ENCODE measurements at places on chromosomes 11 and 22. TPM values are rescaled to one million over a fixed set of nuclear protein-coding genes. Genes with fewer than 3 reads are reported as not detected.

NAALAD2 gene
- total RNA-seq = 0.38 TPM

CSNK2A3 gene
- total RNA-seq = 0.86 TPM

SGSM1 gene
- total RNA-seq = 0.07 TPM

MUC2 gene
- not detected for total RNA-seq

ADORA2A gene
- 2.4 TPM for total RNA-seq

MRGPRF gene
- total RNA-seq = 0.15 TPM

MUC5AC gene
- 145 TPM for total RNA-seq

DBX1 gene
- not detected for total RNA-seq

SLC25A45 gene
- 2.9 TPM for total RNA-seq

TRIM51 gene
- not detected for total RNA-seq

- no peak for DNase-seq
Observed at GRCh38 chr11:76228875-76229149, 22.5 kb upstream of the WNT11 start.

- DNase-seq = no peak
Observed at GRCh38 chr22:46686221-46687047, 51.6 kb downstream of the CERK start.

GRCh38 chr11:122173587-122173986, 57.6 kb upstream of the BLID start:
- no peak for DNase-seq

GRCh38 chr11:60658409-60658808, 41.0 kb upstream of the MS4A8 start:
- DNase-seq = no peak

GRCh38 chr11:45051621-45052020, 94.8 kb upstream of the PRDM11 start:
- DNase-seq = no peak

DNA sequence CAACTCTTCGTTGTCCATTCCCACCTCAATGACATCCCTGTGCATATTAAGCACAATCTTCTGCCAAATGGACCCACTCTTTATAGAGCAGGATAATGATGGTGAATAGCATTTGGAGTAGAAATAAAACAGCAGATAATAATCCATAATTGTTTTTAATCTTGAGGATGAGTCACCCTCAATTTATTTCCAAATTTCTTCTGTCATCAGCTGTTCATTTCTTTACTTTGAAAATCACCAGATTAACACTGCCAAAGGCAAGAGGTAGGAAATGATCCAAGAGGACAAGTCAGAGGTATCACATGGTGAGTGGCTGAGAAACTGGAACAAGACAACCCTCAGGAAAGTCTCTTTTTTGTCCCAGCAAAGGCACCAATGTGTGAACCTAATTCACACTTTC, 7.3 kb upstream of the AMBRA1 start:
- DNase-seq = no peak

DNA sequence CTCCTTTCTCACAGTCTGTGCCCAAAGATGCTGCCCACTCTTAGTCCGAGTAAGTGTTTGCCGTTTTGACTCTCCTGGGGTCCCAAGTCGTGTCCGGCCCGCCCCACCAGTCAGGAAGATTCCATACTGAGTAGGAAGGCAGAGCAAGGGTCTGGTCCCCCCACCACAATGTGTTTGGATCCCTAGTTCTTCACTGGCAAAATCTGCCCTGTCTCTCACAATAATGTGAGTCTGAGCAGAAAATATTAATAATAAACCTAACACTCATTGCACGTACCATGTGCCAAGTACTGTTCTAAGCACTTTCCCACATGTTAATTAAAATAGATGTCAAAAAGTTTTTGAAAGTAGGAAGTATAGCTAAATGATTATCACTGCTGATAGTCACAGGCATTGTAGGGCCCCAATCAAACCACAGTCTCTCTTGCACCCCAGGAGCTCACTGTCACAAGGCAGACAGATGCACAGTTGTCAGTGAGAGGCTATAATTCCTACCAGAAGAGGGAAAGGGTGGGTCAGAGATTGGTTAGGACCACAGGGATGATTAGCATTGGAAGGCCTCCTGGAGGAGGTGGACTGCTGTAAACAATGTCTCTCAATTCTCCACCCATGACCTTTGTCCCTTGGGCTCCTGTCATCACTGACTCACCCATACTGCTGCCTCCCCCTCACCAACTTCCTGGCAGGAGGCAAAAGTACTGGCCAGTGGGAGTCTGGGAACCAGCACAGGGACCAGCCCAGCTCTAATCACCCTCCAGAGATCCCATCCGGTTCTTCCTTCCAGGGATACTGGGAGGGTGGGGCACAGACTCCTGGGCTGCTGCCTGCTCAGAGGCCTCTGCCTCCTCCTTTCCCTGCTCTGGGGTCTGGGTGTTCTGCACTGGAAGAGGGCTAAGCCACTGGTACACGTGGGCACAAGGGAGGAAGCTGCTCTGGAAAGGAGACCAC, 1.0 kb upstream of the POLD4 start:
- peak; percentile 87 for DNase-seq

GRCh38 chr11:73914284-73914683, 36.5 kb upstream of the DNAJB13 start:
- DNase-seq = no peak

- peak; percentile 23 for DNase-seq
Observed at GRCh38 chr11:60343094-60343704, 16.1 kb downstream of the MS4A6E start.

- no peak for DNase-seq
Observed at GRCh38 chr11:132453406-132453805, 1078.9 kb downstream of the OPCML start.

GRCh38 chr11:73269459-73270015, 2.6 kb upstream of the P2RY6 start:
- DNase-seq = peak; percentile 22

DNA sequence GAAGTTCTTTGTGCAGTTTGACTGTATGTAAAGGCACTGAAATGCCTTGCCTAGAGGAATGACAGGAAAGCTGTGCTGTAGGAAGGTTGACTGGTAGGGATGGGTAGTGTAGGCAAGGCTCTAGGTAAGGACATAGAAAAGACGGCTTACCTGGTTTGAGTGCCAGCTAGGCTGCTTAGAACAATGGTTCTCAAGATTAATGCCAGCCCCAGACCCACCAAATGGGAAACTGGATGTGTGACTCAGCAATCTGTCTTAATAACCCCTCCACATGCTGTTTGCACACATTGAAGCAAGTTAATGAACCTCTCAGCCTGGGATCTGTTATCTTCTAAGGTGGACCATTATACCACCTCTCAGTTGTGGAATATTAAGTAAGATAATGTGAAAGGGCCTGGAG, 3.7 kb downstream of the RPS3 start:
- no peak for DNase-seq

- no peak for DNase-seq
Observed at GRCh38 chr22:48464246-48464645, 1363.4 kb downstream of the BRD1 start.

DNA sequence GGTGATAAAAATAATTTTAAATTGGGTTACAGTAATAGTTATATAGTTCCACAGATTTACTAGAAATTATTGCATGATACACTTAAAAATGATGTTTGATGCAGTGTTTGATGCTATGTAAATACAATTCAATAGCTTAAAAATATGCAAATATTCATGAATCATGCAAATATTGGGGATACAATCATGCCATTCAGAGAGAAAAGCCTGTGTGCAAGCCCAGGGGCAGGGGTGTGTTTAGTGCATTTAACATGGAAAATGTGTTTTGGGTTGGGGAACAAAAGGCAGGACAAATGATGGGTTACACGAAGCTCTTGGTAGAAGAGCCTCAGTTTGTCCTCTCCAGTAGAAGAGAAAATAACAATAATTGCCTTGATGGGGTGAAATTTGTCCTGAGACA, 6.0 kb downstream of the TRIM22 start:
- no peak for DNase-seq
